ENCODE measurements at places on chromosomes 16 and 17.

GRCh38 chr17:72342627-72343527 is 222.1 kb downstream of the SOX9 start:
- no peak for DNase-seq

DNA sequence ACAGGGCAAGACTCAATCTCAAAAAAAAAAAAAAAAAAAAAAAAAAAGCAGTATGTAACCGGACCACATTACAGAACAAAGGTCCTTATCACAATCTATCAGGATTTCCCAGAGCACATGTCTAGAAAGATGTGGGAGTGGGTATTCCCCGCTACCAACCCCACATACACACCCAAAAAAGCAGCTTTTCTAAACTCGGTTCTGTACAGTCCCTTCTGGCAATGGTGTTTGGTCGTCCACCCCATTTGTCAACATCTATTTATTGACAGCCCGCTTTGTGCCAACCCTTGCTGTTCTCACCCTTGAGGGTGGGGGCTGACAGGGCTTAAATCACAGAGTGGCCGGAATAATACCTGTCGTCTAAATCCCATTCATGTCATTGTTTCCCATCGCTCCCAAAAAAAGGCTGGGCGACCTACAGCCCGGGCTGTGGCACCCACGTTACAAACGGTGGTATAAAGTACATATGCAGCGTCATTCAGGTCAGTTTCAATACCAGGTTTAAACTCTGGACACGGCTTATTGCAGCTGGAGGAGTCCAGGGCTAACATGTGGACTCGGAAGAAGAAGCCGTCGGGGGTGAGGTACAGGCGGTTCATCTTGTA is 3.6 kb downstream of the C17orf58 start:
- DNase-seq = no peak

- no peak for DNase-seq
Measured at GRCh38 chr17:82914375-82914774, 74.6 kb upstream of the ZNF750 start.

GRCh38 chr16:57807968-57808528 is 5.8 kb upstream of the KIFC3 start:
- DNase-seq = peak; percentile 32

- no peak for DNase-seq
Measured at GRCh38 chr16:70302745-70303144, 3.8 kb downstream of the DDX19B start.

DNA sequence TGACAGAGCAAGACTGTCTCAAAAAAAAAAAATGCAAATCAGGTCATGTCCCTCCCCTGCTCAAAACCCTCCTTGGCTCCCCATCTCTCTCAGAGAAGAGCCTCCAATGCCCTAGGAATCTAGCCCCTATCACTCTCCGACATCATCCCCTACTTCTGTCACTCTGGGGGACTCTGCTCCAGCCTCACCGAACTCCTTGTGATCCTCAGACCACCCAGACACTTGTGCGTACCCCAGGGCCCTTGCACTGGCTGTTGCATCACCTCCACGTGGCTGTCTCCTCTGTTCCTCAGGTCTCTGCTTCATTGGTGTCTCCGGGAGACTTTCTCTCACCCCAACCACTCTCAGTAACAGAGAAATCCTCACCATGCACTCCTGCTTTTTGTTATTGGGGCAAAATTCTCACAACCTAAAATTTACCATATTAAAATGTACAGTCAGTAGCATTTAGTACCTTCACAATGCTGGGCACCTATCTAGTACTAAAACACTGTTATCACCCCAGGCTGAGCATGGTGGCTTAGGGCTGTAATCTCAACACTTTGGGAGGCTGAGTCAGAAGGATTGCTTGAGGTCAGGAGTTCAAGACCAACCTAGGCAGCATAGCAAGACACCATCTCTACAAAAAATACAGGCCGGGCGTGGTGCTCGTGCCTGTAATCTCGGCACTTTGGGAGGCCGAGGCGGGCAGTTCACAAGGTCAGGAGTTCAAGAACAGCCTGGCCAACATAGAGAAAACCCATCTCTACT is 15.2 kb downstream of the PLA2G10 start:
- no peak for DNase-seq

GRCh38 chr16:74463888-74464287 is 42.6 kb upstream of the CLEC18B start:
- DNase-seq = no peak

- no peak for DNase-seq
Measured at GRCh38 chr16:77974883-77975282, 47.5 kb upstream of the CLEC3A start.

DNA sequence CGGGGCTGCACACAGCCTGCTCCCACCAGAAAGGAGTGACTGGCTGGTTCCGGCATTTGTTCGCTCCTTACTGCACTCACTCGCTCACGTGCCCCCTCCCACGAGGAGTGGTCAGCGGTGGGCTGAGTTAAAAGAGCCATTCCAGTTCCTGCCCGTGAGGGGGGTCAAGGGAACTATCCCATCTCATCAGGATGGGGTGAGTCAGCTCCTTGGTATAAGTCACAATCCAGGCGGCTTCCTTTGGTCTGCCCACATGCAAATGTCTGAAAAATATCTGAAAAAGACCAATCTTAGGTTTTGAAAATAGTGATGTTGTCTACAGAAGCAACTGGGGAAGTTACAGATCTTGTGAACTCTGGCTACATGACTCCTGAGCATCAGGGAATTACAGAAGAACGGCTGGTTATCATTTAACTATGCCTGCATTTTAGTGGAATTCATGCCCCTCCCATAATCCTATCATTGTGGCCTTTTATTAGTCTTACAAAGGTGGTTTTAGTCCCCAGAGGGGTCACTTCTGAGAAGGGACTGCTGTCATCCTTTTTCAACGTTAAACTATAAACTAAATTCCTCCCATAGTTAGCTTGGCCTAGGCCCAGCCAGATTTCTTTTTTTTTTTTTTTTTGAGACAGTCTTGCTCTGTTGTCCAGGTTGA is 9.8 kb upstream of the TNFSF12 start:
- no peak for DNase-seq

DNA sequence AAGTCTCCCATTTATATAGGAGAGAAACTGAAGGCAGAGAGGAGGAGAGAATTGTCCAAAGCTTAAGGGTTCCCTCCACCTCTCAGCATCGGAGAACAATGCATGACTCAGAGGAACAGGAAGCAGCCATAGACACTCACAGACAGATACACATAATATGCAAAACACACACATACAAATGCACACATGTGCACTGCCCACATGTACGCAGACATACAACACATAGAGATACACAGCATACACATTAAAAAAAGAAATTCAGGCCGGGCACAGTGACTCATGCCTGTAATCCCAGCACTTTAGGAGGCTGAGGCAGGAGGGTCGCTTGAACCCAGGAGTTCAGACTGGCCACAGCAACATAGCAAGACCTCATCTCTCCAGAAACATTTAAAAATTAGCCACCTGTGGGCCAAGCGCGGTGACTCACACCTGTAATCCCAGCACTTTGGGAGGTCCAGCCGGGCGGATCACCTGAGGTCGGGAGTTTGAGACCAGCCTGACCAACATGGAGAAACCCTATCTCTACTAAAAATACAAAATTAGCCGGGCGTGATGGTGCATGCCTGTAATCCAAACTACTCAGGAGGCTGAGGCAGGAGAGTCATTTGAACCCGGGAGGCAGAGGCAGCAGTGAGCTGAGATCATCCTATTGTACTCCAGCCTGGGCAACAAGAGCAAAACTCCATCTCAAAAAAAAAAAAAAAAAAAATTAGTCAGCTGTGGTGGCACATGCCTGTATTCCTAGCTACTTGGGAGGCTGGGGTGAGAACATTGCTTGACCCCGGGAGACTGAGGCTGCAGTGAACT is 11.3 kb downstream of the ERAL1 start:
- no peak for DNase-seq

DNA sequence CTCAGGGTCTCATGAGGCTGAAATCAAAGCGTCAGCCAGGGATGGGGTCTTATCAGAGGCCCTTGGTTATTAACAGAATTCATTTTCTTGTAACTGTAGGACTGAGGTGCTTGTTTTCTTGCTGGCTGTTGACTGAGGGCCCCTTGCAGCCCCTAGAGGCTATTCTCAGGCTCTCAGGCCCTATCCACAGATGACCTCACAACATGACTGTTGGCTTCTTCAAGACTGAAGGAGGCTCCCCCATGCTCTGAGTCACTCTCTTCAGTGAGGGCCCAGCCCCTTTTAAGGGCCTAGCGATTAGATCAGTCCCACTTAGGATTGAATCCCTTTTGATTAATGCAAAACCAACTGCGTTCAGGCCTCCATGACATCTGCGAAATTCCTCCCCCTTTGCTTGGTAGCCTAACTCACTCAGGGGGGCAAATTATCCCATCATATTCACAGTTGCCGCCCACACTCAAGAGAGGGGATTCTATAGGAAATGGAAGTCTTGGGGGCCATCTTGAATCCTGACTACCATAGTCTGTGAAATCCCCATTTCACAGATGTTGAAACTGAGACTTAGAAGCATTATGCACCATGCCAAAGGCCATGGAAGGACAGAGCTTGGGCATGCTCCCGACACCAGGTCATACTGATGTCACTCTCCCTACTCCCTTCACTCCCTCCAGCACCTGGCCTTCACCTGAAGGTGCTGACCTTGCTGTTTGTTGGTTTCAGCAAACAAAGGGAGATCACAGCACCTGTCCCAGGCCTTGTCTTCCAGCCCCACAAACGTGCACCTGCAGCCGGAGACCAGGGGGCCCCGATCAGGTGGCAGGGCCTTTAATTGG is 592.3 kb downstream of the MAF start:
- no peak for DNase-seq

- DNase-seq = no peak
Measured at GRCh38 chr17:52546493-52546892, 388.0 kb upstream of the CA10 start.

DNA sequence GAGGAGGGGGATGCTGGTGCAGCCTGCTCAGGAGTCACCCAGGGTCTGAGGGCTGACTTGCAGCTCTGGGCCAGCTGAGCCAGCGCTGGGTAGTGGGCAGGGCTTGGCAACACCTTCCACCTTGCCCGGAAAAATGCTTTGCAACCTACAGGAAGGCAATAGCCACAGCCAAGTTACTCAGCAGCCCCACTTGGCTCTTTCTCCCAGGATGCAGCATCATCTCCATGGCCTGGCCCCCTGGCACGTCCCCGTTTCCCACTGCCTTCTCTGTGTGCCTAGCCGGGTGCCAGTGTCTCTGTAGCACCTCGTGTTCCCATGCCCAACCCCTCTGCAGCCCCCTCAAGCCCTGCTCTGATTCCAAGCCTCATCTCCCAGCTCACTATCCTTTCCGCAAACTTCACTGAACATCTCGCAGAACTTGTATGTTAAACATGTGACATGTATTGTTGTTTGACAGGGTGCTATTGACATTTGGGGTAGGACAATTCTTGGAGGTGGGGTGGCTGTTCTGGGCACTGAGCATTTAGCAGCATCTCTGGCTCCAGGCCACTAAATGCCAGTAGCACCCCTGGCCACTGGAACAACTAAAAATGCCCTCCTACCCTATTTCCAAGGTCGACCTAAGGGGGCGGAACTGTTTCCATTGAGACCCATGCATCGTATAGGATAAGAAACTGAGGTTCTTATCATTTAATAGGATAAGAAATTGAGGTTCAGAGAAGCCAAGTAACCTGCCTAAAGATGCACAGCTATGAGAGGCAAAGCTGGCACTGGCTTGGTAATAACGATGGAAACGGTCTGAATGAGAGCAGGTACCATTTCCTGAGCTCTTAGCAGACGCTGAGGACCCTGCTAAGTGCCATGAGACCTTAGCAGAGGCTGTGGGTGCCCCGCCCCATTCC is 12.2 kb downstream of the DEXI start:
- no peak for DNase-seq

- no peak for DNase-seq
Measured at GRCh38 chr16:53092284-53092683, 37.5 kb downstream of the CHD9 start.

DNA sequence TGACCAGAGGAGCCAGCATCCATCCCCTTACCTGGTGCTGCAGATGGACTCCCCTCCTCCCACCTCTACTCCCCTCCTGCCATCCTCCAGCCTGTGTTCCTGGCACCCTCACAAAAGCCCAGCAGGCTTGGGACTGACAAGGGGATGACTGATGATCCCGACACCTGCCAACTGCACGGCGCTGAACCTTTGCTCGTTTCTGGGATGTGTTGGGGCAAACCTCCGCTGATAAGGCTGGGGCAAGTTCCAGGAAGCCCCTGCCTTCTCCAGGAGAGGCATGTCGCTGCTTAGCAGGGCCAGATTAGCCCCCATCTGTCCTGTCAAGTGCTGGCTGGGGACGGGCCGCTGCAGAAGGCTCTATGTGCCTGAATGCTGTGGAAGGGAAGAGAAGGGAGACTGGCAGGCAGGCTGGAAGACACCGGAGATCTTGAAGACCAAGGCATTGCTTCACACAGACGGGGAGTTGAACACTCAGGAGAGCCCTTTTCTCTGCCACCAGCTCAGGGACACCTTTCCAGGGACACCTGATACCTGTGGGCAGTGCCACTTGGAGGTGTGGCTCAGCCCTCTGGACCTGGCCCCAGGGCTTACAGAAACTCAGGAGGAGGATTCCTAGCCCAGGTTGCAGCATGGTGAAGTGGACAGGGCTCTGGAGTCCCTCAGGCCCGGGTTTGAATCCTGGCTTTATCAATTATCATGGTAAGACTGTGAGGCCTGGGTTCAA is 973 bp upstream of the KRT15 start:
- DNase-seq = no peak

GRCh38 chr17:80092959-80093358 is 8.4 kb upstream of the GAA start:
- no peak for DNase-seq

DNA sequence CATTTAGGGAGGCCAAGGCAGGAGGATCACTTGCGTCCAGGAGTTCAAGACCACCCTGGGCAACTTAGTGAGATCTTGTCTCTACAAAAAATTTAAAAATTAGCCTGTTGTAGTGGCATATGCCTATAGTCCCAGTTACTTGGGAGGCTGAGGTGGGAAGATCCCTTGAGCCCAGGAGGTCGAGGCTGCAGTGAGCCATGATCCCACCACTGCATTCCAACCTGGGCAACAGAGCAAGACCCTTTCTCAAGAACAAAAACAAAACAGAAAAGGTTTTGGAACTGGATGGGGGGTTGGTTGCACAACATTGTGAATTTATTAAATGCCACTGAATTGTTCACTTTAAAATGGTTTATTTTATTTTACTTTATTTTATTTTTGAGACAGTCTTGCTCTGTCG is 21.2 kb downstream of the PLXDC1 start:
- DNase-seq = no peak

GRCh38 chr17:78013683-78014467 is 55.4 kb downstream of the TNRC6C start:
- DNase-seq = no peak

- DNase-seq = no peak
Measured at GRCh38 chr17:15943971-15944758, 765 bp upstream of the ADORA2B start.

- no peak for DNase-seq
Measured at GRCh38 chr17:79097226-79098055, 22.8 kb downstream of the ENGASE start.

- no peak for DNase-seq
Measured at GRCh38 chr16:58116081-58116480, 13.1 kb downstream of the CFAP20 start.

Measured in stimulated activated CD8-positive, alpha-beta memory T cell treated with anti-CD3 and anti-CD28 coated beads, Interleukin-12 subunit alpha, Interleukin-12 subunit beta, amount 100 ng/mL, for 4 hours (primary cell).